ENCODE measurements at places on chromosomes 13 and 19. TPM values are rescaled to one million over a fixed set of nuclear protein-coding genes. Genes with fewer than 3 reads are reported as not detected.
A peak's percentile ranks its signal among the peaks of the same experiment; 100 is the strongest.

The CEBPA gene
- polyA plus RNA-seq: 1.5 TPM

The ZNF180 gene
- polyA plus RNA-seq: 1.4 TPM

The COL4A1 gene
- polyA plus RNA-seq: 22.3 TPM

The CEACAM16 gene
- not detected for polyA plus RNA-seq

The PPP1R13L gene
- polyA plus RNA-seq: 94.8 TPM

DNA sequence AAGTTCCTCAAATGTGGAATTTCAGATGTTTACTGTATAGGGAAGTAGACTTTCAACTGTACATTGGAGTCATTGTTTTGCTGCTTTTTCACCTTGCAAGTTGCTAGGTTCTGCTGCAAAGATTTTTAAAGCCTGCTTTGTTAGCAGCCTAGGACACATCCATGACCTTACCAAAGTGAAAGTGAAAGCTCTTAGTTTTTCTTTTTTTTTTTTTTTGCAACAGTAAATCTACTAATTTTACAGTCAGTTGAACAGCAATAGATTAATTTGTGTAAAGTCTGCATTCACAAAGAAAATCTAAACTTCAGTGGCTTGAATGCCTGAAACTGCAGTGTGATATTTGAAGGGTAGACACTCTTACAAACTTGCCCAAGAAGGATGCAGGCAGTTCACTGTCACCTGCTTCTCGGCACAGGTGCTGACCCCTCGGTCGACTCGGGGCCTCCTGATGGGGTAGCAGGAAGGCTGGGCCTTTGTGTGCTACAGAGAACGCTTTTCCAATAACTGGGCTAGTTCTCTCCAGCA is 5.0 kb upstream of the MTIF3 start:
- no peak overlapping the region for H3K4me3 ChIP-seq
- H3K27ac ChIP-seq: no peak overlapping the region
- no peaks in the 10 kb centered on the region for H3K36me3 ChIP-seq
- no peaks in the 10 kb centered on the region for H3K27me3 ChIP-seq

- no peak for DNase-seq
- no peak overlapping the region for H3K4me3 ChIP-seq
- H3K27ac ChIP-seq: no peak overlapping the region
- no peaks in the 10 kb centered on the region for H3K4me1 ChIP-seq
- H3K36me3 ChIP-seq: no peaks in the 10 kb centered on the region
- H3K27me3 ChIP-seq: no peaks in the 10 kb centered on the region
These were observed 95.2 kb upstream of the CLDN10 start for GRCh38 chr13:95457294-95457693.

DNA sequence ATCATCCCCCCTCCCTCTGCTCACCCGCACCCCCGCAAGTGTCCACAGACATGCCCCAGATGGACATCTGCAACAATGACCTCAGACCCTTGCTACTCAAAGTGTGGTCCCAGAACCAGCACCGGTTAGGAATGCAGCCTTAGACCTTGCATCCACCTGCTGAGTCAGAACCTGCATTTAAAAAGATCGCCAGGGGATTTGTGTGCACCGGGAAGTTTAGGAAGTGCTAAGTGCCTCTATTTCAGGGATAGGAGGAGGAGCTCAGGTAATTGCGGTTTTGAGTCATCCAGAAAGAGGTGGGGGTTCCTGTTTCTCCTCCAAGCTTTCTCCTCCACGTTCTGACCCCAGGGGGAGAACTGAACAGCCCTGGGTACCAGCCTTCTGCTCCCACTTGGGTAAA is 46.2 kb downstream of the CACNA1A start:
- H3K4me3 ChIP-seq: no peak overlapping the region
- DNase-seq: no peak
- no peaks in the 10 kb centered on the region for H3K4me1 ChIP-seq
- H3K36me3 ChIP-seq: no peaks in the 10 kb centered on the region
- no peak overlapping the region for H3K27ac ChIP-seq

DNA sequence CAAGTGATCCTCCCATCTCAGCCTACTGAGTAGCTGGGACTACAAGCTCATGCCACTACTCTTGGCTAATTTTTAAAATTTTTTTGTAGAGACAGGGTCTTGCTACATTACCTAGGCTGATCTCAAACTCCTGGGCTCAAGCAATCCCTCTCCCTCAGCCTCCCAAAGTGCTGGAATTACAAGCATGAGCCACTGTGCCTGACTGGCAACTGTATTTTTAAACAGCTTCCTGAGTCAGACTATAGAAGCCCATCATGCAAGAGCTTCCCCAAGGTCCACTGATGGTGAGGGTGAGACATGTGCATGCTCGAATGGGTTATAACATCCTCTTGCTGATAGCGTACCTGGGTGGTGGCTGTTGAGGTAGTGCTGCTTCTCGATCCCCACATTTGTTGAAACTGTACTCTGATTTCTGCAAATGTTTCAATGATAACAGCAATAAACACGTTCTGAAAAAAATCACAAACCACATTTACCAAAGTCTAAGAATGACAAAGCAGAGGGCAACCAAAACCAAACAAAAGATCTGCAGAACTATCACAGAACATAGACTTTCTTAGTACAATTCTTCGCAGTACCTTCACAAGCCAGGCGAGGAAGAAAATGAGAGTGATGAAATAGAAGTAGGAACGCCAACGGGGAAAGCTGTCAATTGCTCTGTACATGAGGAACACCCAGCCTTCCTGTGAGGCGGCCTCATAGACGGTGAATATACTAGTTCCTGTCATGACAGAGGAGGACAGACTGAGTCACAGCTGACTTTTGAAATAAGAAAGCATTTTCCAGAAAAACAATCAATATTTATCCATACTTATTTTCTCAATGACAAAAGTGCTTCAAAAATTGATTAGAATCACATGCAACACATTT is 124.4 kb downstream of the NALCN start:
- DNase-seq: no peak
- no peaks in the 10 kb centered on the region for H3K27me3 ChIP-seq
- no peaks in the 10 kb centered on the region for H3K36me3 ChIP-seq
- H3K27ac ChIP-seq: no peak overlapping the region
- no peak overlapping the region for H3K4me3 ChIP-seq

- H3K27ac ChIP-seq: no peak overlapping the region
- no peaks in the 10 kb centered on the region for H3K36me3 ChIP-seq
- no peak overlapping the region for H3K4me3 ChIP-seq
- H3K27me3 ChIP-seq: no peaks in the 10 kb centered on the region
- no peaks in the 10 kb centered on the region for H3K4me1 ChIP-seq
- DNase-seq: no peak
These were observed 137.0 kb downstream of the FLT1 start for GRCh38 chr13:28357911-28358433.

DNA sequence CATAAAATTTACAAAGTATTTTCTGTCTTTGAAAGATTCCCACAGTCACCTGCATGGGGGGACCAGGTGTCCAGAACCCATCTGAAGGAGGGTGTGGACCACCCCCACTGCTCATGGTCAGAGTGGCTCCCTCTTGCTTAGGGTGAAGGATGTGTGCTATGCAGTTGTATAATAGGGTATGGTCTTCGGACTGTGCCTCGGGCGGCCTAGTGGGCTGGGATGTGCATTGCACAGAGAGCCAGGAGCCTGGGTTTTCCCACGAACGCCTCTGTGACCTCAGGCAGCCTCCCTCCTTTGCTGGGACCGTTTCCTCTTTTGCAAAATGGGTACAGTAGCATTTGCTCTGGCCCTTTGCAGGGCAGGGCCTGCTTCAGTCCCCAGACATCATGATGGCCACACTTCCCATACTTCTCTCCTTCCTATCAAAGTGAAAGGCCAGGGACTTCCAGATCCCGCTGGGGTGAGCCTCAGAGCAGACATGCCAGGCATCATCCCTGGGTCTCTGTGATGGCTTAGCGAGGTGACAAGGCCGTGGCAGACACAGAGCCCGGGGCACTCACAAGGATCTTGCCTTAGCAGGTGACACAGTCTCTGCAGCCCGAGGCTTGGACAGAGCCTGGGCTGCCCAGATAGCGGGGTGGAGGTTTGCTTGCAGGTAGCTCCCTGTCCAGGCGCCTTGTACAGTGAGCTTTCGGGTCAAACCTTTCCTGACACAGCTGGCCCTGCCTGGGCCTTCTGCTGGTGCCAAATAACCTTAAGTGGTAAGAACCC is 59.4 kb upstream of the ZNF536 start:
- DNase-seq: no peak
- H3K27me3 ChIP-seq: no peaks in the 10 kb centered on the region
- H3K27ac ChIP-seq: no peak overlapping the region
- H3K4me1 ChIP-seq: no peaks in the 10 kb centered on the region
- H3K4me3 ChIP-seq: no peak overlapping the region

DNA sequence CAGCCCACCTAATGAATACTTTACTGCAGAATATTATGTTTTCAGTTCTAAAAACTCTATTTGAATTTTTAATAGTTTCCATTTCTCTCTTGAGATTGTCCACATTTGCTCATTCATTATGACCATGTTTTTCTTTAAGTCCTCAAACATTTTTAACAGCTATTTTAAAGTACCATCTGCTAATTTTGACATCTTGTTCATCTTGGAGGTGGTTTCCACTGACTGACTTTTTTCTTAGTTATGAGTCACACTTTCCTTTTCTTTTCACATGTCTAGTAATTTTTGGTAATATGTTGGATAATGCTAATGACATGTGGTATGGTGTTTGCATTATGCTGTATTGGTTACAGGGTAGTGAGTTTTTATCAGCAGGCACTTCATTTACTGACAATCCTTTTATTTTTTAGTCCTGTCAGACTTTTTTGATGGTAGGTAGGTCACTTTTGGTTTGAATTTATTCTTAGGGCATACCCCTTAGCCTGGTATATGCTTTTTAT is 15.4 kb upstream of the ESD start:
- H3K4me1 ChIP-seq: no peaks in the 10 kb centered on the region
- H3K4me3 ChIP-seq: no peak overlapping the region
- no peak overlapping the region for H3K27ac ChIP-seq
- no peaks in the 10 kb centered on the region for H3K36me3 ChIP-seq
- no peaks in the 10 kb centered on the region for H3K27me3 ChIP-seq

DNA sequence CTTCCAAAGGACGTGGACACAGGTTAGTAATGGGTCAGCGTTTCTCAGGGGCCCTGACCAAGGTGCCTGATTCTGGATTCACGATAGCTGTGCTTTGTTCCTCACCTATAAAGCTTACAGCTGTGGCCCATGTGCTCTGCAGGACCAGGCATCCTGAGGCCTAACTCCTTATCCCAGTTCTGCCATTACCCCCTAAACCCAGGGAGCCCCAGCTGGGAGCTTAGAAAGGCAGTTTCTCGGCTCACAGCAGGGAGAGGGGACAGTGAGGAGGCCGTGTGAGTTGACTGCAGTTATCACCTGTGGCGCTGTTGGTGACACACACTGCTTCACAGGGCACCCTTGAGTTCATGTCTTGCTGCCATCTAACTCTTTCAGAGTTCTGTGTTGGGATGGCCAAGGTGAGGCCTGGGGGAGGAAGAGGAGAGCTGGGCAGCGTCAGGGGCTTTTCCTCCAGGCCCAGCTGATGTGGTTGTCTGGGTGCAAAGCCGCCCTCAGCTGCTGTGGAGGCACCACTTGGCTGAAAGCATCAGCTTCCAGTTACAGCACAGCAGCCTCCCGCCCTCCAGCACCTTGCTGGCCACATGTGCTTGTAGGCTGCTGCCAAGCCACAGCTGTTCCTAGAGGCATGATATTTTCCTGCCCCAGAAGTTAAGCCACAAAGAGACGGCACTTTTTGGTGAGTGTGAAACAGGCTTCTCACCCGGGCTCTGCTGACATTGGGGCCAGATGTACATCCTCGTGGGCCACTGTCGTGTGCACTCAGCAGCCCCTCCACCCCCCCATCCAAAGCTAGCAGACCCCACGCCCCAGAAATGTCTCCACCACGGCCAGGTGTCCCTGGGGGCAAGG is 99.6 kb upstream of the MCF2L start:
- H3K4me1 ChIP-seq: no peaks in the 10 kb centered on the region
- H3K36me3 ChIP-seq: peaks cover 12% of the 10 kb centered on the region
- no peak for DNase-seq
- no peak overlapping the region for H3K4me3 ChIP-seq
- no peaks in the 10 kb centered on the region for H3K27me3 ChIP-seq

GRCh38 chr13:100040196-100040595 is 48.7 kb upstream of the PCCA start:
- H3K36me3 ChIP-seq: no peaks in the 10 kb centered on the region
- no peaks in the 10 kb centered on the region for H3K27me3 ChIP-seq
- no peak overlapping the region for H3K4me3 ChIP-seq
- no peak overlapping the region for H3K27ac ChIP-seq
- no peak for DNase-seq

DNA sequence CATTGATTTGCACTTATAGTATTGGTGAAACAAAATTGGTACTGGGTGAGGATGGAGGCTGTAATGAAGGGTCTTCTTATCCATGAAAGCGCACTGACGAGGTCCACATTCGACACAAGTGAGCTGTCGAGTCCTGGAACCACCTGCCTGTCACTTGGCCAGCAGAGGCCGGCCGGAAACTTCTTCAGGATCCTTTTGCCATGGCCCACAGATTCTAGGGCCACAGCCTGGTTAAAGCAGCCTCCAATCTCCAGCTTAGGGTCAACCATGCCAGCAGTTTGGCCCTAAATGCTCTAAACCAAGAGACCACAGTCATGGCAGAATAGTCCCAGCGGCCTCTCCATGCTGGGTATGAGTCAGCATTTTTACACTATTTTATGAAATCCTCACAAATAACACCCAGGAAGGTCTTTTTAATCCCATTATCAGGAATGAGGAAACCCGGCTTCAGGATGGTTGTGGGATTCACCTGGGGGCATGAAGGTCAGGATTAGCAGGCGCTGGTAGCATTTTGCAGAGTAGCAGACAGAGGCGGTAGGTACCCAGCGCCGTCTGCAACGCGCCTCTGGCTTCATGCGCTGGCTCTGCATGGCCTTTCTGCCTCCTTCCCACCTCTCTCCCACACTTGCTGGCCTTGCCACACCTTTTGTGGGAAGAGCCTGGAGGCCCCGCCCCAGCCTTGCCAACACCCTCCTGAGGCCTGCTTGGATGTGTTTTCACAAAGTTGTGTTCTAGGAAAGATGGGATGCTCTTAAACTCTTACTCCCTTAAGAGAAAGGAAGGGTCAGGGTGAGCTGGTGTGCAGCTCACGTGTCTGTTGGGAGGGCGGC is 15.2 kb downstream of the GAS6 start:
- no peaks in the 10 kb centered on the region for H3K27me3 ChIP-seq
- no peak for DNase-seq
- peak overlapping the region; percentile 54 for H3K4me3 ChIP-seq
- H3K4me1 ChIP-seq: peaks cover 48% of the 10 kb centered on the region
- peak overlapping the region; percentile 86 for H3K27ac ChIP-seq

DNA sequence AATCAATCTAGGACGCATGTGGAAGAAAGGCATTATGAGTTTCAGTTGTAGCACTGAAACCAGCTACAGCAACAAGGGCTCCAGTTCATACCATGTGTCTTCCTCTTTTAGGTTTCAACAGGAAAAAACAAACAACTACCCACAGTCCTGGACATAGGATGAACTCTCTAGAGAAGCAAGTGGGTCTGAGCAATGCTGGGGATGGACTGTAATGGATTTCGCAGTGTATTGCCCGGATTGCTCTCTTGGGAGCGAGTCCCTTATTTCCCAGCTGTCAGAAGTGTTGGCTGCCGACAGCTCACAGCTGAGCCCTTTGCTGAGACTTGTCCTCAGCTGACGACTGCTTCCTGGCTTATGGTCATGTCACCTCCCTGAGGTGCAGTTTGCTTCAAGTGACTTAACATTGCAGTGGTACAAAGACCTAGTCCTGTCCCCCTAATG is 12.1 kb upstream of the MYCBP2 start:
- H3K27me3 ChIP-seq: peaks cover 4% of the 10 kb centered on the region
- H3K4me3 ChIP-seq: no peak overlapping the region
- no peaks in the 10 kb centered on the region for H3K4me1 ChIP-seq
- no peak for DNase-seq

- H3K36me3 ChIP-seq: no peaks in the 10 kb centered on the region
- H3K4me3 ChIP-seq: no peak overlapping the region
- no peaks in the 10 kb centered on the region for H3K4me1 ChIP-seq
- H3K27me3 ChIP-seq: no peaks in the 10 kb centered on the region
- no peak overlapping the region for H3K27ac ChIP-seq
- no peak for DNase-seq
These were observed 219.5 kb downstream of the DCT start for GRCh38 chr13:94259984-94260383.
